Pons (tissue), 1 donor: ENCODE measurements at places on chromosomes 4 and X.

- peak; percentile 82 for DNase-seq
Measured at GRCh38 chr4:21768349-21769310, 179.9 kb downstream of the KCNIP4 start.

GRCh38 chr4:156906325-156906724, 65.3 kb downstream of the PDGFC start:
- no peak for DNase-seq

GRCh38 chr4:143692241-143692640, 8.2 kb downstream of the FREM3 start:
- DNase-seq: no peak

GRCh38 chr4:77728420-77728819, 90.7 kb downstream of the CNOT6L start:
- DNase-seq: no peak

DNA sequence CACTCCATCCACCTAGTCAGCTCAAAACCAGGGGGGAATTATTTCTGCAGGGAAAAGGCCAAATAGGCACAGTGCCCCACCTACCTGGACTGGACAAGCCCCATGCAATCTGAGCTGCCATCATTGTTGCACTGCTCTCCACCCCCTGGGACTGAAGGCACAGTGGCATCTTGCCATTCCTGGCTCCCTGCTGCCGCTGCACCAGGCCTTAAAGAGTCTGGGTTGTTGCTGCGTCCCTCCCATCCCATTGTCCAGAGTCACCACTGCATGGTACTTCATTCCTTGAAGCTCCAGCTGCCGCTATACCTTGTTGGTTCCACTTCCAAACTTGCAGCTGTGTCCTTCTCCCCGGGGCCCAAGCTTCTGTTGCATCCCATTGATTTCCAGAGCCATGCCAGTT, 629.7 kb downstream of the STIM2 start:
- DNase-seq: no peak

GRCh38 chrX:38151441-38151840, 69.2 kb downstream of the SRPX start:
- DNase-seq: no peak

DNA sequence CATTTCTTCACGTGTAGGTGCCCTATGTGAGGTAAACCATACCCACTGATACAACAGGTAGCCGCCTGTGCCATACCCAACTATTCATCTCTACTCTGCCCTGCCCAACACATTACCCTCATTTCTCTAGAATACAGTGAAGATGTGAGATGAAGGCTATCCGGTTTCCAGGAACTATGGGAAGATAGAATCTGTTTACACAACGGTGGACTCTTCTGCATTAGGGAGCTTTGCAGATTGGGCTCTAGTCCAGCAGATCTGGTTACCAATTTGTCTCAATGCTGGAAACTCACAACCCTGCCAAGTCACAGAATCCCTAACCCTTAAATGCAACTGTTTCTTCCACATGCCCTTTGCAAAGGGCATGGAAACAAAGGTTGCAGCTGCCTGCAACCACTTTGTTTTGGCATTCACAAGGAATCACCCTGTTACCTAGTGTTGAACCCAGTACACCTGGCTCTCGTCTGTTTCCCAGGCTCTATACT, 6.4 kb upstream of the SLAIN2 start:
- no peak for DNase-seq

- no peak for DNase-seq
Measured at GRCh38 chrX:8632924-8633323, 99.0 kb downstream of the ANOS1 start.
